ENCODE measurements at places on chromosomes 12 and 14.
A peak's percentile ranks its signal among the peaks of the same experiment; 100 is the strongest.

- DNase-seq: no peak
Observed at GRCh38 chr12:66335746-66336145, 33.5 kb downstream of the HELB start.

GRCh38 chr12:78697817-78698415, 166.7 kb upstream of the SYT1 start:
- no peak for DNase-seq

GRCh38 chr12:33429468-33429867, 10.2 kb downstream of the SYT10 start:
- no peak for DNase-seq

GRCh38 chr14:28130610-28131284, 635.8 kb upstream of the FOXG1 start:
- DNase-seq: no peak

DNA sequence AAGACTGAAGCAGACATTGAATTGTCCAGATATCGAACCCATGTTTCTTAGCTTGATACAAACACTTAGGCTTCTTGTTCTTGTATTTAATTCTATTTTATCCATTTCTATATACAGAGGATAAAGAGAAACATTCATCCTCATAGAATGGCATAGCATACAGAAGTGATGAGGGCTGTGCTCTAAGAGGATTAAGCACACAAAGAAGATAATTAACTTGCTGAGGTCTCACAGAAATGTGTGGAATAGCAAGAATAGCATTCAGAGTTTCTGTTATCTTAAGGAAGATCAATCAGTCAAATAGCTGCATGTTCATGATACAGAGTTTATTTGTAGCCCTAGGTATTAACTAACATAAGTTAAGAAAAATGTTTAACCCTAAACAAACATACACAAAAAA, 27.3 kb upstream of the STRAP start:
- no peak for DNase-seq

GRCh38 chr12:114767084-114767760, 83.2 kb upstream of the TBX3 start:
- no peak for DNase-seq

GRCh38 chr12:124906606-124907261, 7.7 kb downstream of the UBC start:
- peak; percentile 91 for DNase-seq

GRCh38 chr14:29847056-29847380, 80.6 kb downstream of the PRKD1 start:
- no peak for DNase-seq

DNA sequence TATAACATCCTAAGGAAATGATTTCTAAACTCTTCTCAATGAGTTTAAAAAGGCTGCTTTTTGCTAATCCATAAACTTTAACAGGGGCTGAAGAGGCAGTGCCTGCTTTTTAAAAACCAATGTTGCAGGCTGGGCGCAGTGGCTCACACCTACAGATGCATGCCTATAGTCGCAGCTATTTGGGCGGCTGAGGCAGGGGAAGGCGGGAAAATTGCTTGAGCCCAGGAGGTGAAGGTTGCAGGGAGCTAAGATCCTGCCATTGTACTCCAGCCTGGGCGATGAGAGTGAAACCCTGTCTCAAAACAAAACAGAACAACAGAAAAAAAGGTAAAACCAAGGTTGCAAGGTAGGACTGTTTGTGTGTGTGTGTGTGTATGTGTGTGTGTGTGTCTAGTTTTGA, 531.2 kb downstream of the DIO2 start:
- no peak for DNase-seq

GRCh38 chr12:97026901-97027300, 119.8 kb downstream of the NEDD1 start:
- no peak for DNase-seq

GRCh38 chr12:46389031-46389616, 16.6 kb upstream of the SLC38A2 start:
- no peak for DNase-seq

DNA sequence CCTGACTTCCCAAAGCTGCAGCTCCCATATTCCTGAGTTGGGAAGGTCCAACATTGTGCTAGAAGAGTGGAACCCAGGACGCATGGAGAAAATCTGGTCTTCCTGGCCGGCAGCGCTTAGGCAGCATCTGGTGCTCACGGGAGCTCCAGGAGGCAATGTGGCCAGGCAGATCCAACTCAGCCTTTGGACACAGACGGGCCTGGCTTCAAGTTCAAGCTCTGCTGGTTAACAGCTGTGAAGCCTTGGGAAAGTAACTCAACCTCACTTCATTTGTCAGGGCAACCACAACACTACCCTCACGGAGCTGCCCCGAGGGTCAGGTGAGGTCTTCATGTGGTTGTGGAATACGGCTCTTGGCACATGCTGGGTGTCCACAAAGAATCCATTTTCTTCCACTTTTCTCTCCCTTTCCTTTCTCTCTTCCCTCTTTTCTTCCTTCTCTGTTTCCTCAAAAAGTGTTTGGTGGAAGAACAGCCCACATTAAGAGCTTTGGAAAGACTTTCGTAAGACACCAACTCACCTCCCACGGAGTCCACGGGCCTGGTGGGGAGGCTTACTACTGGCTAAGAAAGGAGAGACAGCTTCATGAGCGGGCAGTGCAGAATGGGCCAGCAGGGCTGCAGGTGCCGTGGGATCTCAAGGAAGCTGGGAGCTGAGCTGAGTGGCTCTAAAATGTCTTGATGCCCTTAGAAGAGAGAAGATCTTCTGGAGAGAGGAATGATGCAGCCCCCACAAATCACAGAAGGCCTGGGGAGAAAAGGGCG, 2.4 kb upstream of the FAM181A start:
- no peak for DNase-seq

DNA sequence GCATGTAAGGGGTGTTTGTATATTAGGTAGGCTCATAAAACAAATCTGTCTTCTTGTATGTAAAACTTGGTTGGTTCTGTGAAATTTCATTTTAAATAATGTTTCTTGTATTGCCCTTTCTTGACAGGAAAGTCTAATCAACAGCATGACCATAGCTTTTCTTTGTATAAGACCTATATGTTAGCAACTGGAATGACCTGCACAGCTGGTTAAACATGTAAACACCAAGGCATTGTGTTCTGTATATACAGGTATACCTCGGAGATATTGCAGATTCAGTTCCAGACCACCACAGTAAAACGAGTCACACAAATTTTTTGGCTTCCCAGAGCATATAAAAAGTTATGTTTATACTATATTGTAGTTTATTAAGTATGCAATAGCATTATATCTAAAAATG, 183.6 kb downstream of the ERC1 start:
- no peak for DNase-seq

DNA sequence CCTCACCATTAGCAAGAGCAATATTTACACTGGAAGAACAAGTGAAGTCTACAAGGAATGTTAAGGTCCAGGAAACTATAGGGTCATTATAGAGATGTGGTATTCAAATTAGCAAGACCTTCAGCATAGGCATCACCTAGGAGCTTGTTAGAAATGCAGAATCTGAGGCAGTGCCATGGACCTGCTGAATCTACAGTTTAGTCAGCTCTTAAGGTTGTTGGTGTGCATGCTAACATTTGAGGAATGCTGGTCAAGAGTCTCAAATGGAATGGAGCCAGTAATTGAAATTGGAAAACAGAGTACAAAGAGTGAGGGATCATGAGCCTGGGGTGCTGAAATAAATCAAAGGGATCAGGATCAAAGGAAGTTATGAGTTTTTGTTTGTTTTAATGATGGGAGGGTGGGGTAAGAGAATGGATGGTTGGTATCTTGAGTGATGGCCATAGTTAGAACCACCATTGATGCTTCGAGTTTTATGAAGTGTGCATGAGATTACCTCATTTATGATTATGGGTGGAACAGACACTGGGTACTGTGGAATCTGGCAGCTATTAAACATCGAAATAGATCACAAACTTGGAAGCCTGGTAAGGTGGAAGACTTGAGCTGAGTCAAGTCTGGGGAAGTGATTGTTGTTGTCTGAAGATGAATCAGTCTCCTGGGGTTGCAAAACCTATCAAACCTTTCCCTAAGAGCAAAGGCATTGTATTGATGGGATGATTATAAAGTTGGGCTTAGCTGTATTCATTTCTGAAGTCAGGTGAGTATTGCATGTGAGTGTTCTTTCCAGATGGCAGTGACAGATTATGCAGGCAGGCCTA, 323.3 kb upstream of the E2F7 start:
- no peak for DNase-seq

- no peak for DNase-seq
Observed at GRCh38 chr12:2019126-2019525, 14.9 kb upstream of the DCP1B start.

- DNase-seq: no peak
Observed at GRCh38 chr14:105498430-105499255, 7.6 kb downstream of the TEDC1 start.

DNA sequence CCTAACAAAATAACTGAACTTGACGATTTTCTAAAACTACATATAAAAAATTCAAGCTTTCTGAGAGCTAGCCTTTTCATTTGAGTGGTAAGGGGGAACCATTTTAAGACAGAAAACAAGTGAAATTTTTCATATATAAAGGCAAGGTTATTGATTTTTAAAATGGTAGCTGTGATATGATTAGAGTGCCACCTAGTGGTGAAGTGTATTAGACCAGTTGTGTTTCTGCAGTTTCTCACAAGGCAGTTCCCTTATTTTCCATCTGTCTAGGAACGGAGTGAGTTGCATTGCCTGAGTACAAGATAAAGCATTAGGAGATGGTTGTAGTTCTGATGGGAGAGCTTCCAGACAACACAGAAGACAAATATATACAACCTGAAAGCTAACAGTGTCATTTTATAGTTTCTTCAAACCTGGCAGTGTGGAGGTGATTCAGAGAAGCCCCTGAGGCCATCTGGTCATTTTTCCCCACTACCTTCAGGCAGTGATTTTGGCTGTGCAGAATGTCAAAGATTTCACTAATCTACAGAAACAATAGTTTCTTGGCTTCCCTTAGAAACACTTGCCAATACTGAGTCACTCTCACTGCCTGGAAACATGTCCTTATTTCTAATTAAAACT, 180.8 kb downstream of the C12orf50 start:
- DNase-seq: no peak

DNA sequence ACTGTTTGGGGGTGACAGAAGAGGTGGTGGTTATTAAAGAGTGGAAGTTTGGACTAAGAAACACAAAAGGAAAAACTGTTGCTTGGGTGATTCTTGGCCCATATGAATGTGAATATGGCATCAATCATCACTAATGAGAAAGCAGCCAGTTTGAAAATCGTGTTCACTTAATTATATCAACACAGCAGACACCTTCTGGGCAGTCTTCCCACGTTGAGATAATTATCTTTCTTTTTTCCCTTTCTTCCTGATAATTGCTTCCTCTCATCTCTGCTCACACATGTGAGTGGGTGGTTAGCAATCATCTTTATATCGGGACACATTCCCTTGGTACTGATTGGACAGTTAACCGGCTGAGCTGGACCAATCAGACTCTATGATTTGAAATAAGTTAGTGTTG, 539.7 kb downstream of the AACS start:
- DNase-seq: no peak

DNA sequence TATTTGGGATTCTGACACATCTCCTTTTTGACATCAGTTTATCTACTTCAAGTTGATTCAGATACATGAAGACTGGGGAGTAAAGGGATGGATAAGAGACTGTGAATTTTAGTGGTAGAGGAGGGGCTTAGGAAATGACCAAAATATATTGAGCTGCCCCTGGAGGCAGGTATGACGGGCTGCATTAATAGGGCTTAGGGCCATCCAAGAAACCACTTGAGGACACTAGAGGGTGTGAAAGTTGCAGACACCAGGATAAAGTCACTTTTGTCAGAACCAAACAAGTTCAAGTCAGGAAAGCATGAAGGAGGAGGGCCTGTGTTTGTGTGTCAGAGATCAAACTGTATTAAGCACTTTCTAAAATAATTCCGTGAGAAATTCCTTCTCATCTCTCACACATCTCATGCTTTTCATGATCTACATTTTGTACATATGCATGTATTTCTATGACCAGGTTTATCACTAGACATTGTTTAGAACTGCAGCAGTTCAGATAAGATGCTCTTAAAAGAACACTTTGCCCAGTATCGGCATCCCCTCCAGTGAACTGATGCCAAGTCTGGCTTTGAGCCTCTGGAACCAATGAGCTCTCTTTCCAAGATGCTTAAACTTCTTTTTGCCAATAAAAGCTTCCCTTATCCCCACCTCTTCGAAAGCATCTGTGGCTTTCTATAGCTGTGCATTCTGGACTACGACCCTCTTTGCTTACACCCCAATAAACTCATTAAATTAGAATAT, 136.9 kb downstream of the SLC38A1 start:
- no peak for DNase-seq

DNA sequence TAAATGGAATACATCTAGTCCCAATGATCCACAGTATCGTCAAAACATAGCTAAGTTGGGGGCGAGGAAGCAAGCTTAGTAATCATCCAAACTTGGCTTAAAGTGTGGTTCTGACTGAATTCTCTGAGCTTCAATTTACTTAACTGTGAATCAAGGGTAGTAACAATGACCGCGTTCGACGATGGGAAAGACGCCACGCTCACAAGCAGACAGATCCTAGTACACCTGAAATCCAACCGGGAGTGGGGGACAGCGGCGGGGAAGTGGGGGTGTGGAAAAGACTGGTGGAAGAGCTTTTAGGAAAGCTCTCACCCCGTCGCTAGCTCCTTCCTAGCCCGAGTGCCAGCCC, 433 bp downstream of the COX16 start:
- no peak for DNase-seq

DNA sequence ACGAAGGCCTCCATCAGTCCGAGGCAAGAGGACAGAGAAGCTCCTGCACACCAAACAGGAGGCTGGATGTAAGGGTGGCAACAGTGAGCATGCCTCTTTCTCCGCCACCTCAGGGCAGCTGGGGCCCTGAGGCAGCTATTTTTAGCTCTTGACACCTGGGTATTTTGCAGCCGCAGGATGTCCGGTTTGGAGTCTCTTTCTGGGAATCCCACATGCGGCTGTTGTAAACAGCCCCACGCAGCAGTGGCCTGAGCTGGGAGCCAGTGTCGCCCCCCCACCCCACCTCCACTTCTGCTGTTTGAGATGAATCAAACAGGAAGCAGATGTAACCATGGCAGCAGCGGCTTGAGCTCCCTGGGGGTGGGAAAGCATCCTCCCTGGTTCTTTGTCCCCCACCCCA, 11.7 kb downstream of the HDAC7 start:
- DNase-seq: peak; percentile 85

- DNase-seq: no peak
Observed at GRCh38 chr14:77746064-77746702, 14.8 kb downstream of the SNW1 start.
